ENCODE measurements at places on chromosomes 1 and 21.

- ATAC-seq, result no peak
Observed at GRCh38 chr1:173870252-173871075, 2.3 kb downstream of the ZBTB37 start.

DNA sequence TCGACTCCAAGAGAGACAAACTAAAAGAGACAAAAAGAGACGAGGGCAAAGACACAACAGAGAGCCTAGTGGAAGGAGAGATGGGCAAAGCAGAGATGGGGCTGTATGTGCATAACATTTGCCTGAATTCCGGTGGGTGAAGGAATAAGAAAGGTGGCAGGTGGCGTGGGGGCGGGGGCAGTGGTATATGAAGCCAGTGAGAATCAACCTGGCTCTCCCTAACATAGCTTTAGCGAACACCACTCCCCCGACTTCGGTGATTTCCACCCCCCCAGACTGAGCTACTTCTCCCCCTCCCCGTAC lies 1.1 kb downstream of the INKA2 start:
- no peak for ATAC-seq

- no peak for ATAC-seq
Observed at GRCh38 chr1:14111121-14111520, 411.1 kb downstream of the PRDM2 start.

DNA sequence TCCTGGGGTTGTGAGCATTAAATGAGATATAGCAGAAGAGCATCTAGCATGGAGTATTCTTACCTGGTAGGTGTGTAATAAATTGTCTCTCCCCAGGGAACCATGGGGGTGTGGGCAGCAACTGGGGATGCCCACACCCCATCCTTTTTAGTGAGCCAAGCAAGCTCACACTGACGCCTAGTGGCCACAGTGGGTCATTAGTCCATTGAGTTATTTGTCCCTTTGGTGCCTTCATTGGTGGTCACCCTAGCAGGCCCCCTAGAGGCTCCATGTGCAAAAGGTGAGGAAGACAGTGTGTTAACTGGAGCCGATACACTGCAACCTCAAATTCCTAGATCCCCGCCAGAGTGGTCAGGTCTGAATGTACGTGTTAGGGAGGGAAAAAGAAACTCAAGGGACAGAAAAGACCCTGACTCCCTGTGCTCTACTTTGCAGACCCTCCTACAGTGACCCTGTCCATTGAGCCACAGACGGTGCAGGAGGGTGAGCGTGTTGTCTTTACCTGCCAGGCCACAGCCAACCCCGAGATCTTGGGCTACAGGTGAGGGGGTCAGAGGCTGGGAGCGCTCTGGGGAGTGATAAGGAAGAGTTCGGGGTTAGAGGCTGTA lies 93.3 kb upstream of the CD1D start:
- ATAC-seq, result peak; percentile 61

DNA sequence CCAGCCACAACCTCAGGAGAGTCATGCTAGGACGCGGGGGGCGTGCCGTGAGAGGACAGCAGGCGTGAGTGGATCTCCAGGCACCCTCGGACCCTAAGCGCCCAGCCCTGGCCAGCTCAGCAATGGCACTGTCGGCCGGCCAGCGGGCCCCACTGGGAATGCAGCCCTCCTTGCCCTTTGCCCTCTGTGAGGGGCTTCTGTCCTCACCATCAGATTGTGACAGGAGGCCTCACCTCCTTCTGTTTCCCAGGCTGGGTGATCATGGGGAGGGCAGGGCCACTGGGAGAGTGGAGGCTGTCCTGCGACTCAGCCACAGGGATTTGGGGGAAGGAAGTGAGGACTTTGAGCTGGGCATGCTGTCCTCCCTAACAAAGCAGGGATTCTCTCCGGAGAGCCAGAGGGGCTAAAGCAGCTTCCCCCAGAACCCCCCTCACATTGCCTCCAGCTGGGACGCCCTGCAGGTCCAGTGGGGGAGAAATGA lies 6.6 kb upstream of the LRRC3 start:
- no peak for ATAC-seq

DNA sequence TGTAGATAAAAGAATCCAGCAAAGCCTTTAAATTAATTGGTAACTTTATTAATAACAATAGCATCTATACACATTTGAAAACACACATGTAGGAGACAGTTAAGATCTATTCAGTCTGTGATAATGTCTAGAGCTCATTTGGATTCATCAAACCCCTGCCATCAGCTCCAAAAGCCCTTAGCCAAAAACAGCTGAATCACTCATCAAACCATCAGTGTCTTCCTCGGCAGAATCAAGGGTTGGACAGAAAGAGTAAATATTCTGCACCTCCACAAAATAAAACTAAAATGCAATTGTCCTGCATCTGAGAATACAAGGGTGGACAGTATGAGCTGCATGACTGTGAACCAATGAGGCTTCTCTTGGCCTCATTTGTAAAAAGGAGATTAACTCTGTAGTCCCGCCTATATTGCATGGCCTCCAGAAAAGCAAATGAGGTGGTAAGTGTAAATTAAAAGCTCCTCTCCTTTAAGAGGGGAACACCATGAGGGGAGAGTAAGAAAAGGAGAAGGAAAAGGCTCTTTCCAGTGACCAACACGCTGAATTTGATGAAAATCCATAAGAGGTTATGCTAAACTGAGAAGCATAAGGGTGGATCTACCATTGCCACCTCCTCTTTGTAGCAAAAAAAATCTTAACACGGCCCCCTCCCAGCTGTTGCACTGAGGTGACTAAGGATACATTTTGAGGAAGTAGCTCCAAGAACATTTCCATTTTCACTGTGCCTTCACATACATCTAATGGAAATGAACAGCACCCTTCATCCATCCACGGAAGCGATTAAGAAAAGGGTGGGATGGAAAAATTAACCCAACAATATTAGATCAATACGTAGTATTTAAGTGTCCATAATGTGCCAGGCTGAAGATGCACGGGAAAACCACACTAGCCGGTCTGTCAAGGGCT lies 14.7 kb upstream of the BOLA1 start:
- ATAC-seq, result no peak

- ATAC-seq, result peak; percentile 100
Observed at GRCh38 chr1:22039594-22040285, 12.8 kb upstream of the CDC42 start.

GRCh38 chr1:53376041-53376461 lies 48.2 kb upstream of the LRP8 start:
- ATAC-seq, result no peak

Data from stimulated activated memory B cell treated with anti-CD40 and anti-IgM and Interleukin-4, amounts not matched to agents 10 μg/mL and 1 μg/mL and 100 μg/mL, for 72 hours (primary cell).